ENCODE measurements at places on chromosomes 1 and 21.

DNA sequence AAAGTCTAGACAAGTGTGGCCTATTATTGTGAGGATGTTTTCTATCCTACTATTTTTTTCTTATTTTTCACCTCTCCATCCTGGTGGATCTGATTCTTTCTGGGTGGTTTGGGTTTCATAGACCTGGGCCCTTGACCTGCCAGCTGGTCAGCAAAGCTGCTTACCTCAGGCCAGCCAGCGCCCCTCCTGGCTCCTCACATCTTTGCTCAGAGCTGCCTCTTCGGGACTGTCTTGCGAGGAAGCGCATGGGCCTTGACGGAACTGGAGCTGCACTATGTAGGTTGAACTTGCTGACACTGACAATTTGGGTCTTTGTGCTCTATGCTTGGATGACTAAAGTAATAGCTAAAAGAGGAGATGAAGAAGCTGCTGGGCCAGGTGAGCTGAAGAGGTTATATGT, 138.5 kb upstream of the SYT6 start:
- no peak for DNase-seq

DNA sequence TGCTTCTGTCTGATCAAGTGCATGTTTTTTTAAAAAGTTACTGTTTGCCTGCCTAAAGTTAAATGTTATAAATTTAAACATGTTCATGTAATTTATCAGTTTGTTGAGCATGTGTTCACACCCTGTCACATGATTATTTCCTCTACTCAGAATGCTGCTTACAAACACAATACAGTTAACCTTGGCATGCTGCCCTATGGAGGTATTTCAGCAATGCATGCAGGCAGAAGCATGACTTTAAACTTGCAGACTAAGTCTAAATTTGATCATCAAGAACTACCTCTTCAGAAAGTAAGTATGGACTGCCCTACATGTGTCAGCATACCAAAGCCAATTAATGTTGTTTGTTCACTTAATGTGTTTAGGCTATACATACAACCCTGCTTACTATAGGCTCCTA, 161.6 kb downstream of the LRRC40 start:
- peak; percentile 1 for DNase-seq

DNA sequence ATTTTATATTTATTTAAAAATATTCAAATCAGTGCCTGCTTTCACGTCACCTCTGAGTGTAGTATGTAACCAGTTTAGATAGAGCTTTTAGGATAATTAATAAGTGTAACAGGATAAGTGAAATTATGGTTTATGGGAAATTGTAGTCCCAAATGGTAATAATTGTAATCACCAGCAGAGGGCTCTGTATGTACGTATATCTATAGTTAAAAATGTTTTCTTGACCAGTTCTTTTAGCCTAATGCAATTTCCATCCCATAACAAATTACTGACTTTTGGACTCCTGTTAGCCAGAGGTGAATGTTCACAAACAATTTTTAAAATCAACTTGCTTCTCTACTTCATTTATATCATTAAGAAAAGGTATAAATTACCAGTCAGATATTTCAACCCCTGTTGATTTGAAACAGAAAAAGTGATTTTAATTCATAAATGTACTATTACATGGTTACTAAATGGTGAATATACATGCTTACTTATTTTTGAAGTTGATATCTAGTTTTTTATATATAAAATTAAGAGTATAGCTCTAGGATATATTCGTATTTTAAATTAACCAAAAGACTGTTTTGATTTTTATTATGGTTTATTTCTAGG, 25.3 kb downstream of the SLC30A7 start:
- peak; percentile 57 for DNase-seq

GRCh38 chr1:180515857-180516388, 13.5 kb upstream of the ACBD6 start:
- peak; percentile 78 for DNase-seq

GRCh38 chr1:44660176-44660575, 14.1 kb downstream of the TMEM53 start:
- peak; percentile 41 for DNase-seq

DNA sequence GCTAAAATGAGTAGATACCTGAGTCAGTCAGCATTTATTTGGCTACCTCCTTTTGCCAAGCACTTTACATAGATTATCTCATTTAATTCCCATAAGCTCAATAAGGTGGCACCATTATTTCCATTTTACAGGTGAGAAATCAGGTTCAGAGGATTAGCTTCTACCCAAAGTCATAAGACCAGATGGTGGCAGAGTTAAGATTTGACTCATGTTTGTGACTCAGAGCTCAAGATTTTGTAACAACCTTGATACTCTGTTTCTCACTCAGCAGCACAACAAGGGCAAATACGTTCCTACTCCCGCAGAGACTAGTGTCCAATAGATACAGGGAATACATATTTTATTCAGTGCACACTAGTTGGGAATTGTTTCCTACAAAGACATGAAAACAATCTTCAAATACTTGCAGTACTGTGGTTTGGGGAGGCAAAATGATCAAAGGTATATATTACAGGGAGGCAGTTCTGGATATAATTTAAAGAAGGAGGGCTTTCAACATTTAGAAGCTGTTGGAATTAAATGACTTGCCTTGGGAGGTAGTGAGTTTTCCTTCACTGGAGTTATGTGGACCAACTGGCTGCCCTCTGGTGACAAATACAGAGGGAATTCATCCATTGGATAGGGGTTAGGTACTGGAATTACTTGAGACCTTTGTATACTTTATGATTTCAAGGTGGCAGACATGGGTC, 3.6 kb downstream of the LEPR start:
- no peak for DNase-seq

DNA sequence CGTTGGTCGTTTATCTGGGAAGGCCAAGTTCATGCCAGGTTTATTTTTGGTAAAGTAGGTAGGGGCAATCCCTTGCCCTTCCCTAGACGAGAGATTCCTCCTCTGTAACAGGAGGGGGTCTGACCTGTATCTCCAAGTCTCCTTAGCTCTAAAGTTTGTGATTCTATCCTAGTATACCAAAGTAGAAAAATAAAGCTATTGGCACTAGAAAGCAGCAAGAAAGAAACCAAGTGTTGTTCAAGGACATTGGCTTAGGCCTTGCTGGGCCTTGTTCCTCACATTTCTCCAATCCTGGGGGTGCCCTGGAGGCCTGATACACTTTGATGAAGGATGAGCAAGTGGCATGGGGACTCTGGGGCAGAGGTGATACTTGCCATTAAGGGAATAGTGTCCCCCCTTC, 814 bp downstream of the MTARC2 start:
- no peak for DNase-seq

GRCh38 chr1:19768353-19769210, 31.1 kb downstream of the TMCO4 start:
- no peak for DNase-seq

Data from small intestine (tissue), 16 donors.